Glomerular endothelial cell (primary cell): ENCODE measurements at places on chromosomes 13 and 19. TPM values are rescaled to one million over a fixed set of nuclear protein-coding genes. Genes with fewer than 3 reads are reported as not detected.

Gene NHLRC3
- total RNA-seq = 7.2 and 11.4 TPM in 2 replicates

Gene ZFP30
- total RNA-seq = 6.8 and 17.8 TPM in 2 replicates

Gene ZNF730
- total RNA-seq = 0.44 and 2.0 TPM in 2 replicates

Gene DGKH
- total RNA-seq = 15.7 and 36.3 TPM in 2 replicates

- no peak for DNase-seq
Measured at GRCh38 chr13:27200413-27201070, 28.9 kb upstream of the USP12 start.

DNA sequence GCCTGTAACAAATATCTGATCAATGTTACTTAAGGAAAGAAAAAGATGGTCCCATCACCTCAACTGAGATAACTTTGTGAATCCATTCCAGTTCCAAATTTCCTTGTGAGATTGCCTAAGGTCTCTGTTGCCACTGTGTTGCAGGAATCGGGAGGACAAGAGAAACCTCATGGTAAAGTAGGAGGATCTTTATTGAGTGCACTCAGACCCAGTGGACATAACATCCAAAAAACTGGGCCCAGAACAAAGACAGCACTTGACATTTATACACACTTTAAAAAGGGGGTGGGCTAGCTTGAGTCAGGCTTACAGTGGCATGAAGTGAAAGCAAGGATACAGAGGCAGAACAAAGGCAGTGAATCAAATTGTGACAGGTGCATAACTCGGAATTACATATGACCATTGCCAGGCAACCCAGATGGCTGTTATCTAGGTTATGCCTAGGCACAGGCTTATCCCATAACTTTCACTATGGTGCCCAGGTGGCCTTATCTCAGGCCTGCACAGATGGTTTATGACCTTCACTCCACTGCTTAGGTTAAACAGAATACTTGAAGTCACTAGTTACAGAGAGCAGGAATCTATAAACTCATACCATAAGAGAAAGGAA is 459.4 kb upstream of the PCDH20 start:
- no peak for DNase-seq

GRCh38 chr19:55044771-55045716 is 7.0 kb upstream of the GP6 start:
- no peak for DNase-seq

DNA sequence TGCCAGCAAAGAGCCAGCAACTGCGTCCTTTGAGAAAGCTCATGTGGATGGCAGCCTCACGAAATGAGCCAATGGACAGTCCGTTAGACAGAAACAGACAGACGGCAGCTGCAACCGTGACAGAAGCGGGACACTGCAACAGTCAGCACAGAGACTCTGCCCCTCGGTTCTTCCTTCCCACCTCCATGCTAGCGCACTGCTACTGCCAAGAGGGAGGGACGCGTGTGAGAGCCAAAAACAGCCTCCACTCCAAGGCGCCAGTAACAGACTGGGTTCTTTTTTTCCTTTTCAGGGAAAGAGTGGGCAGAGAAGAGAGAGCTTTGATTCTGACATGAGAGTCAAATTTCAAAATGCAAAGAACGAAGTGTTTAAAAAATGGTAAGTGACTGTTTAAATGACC is 77.5 kb downstream of the SERP2 start:
- no peak for DNase-seq

- no peak for DNase-seq
Measured at GRCh38 chr13:110881839-110882627, 32.8 kb downstream of the ANKRD10 start.

- DNase-seq = no peak
Measured at GRCh38 chr19:10195199-10195519, 406 bp upstream of the DNMT1 start.

GRCh38 chr19:38852231-38853044 is 2.7 kb upstream of the HNRNPL start:
- no peak for DNase-seq

- no peak for DNase-seq
Measured at GRCh38 chr13:40146063-40146462, 490.6 kb downstream of the COG6 start.

DNA sequence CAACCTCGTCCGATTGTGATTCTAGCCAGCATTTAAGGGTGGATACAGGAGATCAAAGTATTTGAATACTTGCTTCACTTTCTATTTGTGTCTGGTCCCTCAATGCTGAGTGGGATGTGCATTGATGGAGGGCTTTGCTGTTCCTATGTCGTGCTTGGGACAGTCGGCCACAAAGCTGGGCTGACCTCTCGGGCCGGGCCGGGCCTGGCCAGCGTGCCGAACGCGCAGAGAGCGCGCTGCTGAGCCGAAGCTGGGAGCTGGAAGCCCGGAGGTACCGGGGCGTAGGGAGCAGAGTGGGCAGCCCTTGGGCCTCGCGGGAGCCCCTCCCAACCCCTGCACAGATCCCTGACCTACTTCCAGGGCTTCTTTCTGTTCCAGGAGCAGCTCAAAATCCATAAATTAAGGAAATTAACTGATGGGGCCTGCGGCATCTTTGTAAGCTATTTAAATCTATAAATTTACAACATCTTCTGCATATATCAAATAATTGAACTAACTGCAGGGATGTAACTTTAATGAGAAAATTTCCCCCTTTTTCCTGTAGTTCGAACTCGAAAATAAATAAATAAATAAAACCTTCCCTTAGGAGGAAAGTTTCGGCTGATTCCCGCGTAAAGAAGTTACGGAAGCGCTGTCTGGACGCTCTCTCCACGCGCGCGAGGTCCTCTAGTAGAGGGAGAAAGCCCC is 1.8 kb upstream of the KCTD15 start:
- no peak for DNase-seq

- DNase-seq = no peak
Measured at GRCh38 chr19:49513746-49514118, 1.3 kb downstream of the FCGRT start.
